ENCODE measurements at places on chromosomes 13 and 19.

DNA sequence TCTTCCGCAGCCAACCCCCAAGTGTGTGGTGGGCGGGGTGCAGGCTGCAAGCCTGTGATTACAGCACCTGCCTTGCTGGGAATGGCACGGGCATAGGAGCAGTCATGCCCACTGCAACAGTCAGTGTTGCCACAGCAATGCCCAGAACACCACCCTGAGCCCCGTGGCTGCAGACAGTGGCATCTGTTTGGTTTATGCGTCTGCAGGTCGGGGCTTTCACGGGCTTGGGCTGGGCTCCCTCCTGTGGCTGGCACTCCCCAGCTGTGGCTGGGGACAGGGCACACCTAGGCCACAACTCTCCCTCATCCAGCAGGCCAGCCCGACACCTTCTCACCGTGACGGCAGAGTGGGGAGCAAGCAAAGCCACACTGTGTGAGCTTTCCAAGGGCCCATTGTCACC lies 115.3 kb upstream of the C1QTNF9B start:
- DNase-seq: no peak

DNA sequence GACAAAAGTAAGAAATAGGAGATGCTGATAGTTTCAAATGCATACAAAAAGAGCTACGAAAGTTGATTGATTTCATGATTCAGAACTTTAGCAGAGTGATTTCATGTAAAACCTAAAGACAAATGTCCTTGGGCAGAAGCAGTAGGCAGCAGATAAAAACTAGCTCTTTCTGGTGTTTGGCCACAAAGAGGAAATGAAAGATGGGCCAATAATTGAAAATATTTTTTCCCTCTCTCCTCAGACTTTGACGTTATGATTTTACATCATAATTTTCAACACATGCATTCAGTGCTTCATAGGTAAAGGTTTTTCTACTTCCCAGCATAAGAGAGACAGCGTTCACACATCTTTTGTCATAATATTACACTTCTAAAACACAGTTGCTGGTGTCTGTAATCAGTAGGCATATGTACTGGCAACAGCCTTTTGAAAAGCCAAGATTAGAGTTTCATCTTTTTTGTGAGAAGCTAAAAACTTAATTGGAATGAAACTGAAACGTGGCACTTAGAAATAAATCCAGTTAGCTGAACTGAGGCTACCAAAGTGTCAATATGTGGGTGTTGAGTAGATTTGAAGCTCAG lies 9.3 kb downstream of the SCEL start:
- no peak for DNase-seq

GRCh38 chr13:106156468-106156867 lies 379.0 kb downstream of the EFNB2 start:
- DNase-seq: peak; percentile 78

DNA sequence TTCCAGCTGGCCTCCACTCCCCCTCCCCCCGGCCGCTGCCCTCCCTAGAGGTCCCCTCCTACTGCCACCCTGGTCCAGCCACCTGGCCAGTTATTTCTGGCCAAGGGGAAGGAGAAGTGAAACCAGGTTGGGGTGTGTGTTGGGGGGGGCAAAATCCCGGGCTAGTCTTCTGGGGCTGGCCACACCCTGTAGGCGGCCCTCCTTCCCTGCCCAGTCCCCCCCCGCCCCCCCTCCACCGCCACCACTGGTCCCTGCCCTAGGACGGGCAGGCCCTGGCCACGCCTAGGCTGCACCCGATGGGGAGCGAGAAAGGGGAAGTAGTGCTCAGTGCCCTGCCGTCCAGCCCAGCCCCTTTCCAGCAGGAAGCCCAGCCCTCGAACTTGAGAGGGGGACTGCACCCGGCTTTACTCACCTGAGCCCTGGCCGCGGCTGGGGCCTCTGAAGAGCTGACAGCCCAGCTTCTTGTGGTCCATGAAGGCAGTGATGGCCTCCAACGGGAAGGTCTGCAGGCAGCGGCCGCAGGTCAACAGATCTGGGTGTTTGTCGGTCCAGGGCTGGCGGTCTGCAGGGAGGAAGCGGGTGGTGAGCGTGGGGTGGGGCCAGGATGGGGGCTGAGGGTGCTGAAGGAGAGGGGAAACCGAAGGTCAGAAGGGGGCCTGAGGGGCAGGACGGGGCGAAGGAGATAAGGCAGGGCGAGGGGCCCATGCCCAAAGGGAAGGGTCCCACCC lies 813 bp downstream of the ZNF296 start:
- peak; percentile 54 for DNase-seq

DNA sequence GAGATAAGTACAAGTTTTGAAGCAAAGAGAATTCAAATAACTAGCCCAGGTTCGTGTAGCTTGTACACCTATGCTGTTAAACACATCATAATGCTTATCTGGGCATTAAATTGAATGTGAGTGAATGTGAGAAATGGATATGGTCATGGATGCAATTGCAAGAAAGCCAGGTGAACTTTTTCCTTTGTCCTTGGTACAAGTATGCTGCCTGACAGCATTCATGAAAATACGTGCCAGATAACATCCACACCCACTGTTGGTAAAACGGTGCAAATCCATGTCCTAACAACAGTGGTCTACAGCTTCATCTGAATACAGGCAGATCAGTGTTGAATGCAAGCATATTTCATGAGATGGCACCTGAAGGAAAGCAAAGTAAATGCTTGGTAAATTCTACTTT lies 122.2 kb downstream of the STOML3 start:
- DNase-seq: no peak

DNA sequence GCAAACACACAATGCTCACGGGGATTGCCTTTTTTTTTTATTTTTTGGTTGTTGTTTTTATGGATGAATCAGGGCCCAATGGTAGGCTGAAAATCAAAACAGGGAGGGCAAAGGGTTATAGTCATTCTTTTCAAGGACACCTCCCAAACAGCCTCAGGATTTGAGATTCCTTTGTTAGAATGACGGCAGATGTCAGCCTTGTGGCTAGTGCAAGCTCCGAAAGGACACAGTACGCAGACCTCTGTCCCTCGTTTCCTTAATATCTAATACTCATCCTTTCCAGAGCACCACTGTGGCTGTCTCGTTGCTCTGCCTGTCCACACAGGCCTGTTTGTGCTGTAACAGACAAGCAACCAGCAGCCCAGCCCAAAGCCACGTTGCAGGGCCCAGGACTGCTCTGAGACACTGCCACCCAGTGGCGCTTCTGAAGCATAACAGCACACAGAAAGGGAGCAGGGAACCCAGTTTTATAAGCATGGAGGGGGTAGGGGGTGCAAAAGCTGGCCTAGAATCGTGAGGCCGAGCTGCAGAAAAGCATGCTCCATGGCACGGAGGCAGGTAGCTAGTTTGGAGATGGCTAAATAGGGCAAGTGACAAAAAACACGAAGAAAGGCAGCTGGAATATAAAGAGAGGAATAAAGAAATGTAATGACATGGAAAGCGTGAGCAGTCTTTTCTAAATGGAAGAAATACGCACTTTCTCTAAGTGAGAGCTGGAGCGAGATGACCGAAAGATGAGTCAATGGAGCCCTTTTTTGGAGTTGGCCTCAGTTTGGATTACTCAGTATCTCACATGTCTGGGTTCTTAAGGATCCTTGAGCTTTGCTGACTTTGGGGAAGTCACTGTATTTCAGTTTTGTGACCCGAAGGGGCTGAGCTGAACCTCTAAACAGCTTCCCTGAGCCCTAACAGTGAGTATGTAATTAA lies 40.7 kb upstream of the MEDAG start:
- peak; percentile 78 for DNase-seq

DNA sequence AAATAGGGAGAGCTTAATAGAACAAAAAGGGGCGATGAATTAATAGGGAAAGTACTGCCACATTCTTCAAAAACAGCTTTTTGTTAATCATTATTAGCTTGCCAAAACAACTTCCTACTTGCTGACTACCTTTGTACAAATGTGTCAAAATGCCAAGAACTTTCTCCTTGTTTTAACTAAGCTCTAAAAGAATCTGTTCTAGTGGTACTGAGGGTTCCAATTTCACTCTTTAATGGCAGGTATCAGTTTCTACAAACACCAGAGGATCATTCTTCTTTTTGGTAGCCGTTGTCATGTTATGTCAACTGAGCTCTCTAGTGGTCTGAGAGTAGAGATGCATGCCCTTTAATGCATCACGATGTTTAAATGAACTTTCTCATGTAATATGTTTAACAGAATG lies 29.4 kb upstream of the FBXL3 start:
- no peak for DNase-seq

DNA sequence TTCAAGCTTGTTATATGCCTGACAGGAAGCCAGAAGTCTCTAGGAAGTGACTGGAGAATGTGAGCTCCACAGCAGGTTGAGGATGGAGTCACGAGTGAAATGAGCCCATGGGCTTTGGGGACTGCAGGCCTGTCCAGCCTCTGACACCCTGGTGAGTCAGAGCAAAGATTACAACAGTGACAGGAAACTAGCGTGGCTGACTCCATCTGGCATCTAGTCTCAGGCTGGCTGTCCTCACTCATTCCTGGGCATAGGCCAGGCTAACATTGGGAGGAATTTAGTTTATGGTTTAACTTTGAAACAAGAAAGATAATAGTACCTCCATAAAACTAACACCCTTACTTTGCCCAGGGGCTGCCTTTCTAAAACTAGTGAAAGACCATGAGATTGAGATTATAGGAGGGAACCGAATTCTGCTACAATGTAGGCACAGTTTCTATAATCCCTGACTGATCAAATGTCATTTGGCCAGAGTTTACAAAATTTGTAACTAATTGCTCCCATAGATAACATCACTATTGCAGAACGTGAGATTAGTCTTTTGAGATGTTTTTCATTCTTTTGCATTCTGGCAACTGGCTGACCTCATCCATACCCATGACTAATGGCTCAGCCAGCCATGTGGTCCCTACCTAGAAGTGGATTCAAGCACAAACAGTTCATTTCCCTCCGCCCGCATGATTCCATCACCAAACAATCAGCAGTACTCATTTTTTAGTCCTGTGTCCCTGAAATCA lies 28.4 kb downstream of the PSG1 start:
- peak; percentile 18 for DNase-seq

GRCh38 chr13:46682015-46682414 lies 114.9 kb downstream of the ESD start:
- DNase-seq: no peak

DNA sequence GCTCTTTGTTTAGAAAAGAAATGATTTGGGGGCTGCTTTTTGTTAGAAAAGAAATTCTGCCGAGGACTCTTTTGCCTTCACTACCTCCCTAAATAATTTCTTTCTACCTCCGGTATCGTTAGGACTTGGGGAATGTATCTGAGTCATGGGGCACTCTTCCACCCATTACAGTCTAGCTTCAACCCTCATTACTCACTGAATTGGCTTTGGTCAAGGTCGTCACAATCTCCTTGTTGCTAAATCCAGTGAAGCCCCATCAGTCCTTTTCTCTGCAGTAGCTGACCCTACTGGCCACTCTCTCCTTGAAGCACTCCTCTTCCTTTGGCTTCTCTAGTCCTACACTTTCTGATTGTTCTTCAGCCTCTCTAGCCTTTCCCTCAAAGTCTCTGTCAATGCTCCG lies 34.0 kb downstream of the WDR87 start:
- no peak for DNase-seq

DNA sequence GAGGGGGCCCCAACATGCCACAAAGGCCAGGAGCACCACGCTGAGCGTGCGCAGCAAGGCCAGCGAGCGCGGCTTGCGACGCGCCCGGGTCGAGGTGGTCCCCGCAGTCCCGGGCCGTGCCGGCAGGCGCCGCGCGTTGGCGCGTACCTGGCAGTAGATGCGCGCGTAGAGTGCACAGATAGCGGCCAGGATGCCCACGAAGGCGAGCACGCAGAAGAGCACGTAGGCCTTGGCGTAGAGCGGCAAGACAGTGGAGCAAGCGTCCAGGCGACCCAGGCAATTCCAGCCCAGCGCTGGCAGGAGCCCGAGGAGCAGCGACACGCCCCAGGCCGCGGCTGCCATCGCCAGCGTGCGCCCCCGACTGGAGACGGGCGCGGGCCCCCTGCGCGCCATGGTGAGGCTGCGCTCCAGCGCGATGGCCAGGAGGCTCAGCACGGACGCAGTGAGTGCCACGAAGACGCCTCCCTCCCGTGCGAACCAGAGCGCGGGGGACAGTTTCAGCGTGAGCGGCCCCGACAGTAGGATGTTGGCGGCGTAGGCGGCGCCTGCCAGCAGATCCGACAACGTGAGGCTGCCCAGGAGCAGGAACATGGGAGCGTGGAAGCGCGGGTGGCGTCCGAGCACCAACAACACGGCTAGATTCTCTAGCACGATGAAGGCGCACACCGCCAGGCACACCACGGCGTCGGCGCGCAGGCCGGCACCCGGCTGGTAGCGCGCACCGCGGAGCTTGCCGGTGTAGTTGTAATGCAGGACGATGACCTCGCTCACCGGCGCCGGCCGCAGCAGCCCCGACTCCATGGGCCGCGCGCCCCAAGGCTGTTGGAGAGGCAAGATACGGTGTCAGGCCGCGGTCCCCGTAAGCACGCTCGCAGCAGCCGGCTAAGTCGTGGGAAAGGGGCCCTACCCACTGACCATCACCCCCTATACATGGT lies 2.8 kb downstream of the S1PR5 start:
- DNase-seq: no peak

- DNase-seq: no peak
Observed at GRCh38 chr13:75418997-75419396, 63.0 kb downstream of the TBC1D4 start.

DNA sequence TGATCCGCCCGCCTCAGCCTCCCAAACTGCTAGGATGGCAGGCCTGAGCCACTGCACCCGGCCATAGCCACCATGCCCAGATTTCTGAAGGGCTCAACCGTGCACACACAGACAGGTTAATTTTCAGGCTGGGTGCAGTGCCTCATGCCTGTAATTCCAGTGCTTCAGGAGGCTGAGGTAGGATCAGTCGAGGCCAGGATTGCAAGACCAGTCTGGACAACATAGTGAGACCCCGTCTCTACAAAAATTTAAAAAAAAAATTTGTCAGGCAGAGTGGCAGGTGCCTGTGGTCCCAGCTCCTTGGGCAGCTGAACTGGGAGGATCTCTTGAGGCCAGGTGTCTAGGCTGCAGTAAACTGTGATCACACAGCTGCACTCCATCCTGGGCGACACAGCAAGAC lies 7.6 kb downstream of the TIMM13 start:
- DNase-seq: no peak

DNA sequence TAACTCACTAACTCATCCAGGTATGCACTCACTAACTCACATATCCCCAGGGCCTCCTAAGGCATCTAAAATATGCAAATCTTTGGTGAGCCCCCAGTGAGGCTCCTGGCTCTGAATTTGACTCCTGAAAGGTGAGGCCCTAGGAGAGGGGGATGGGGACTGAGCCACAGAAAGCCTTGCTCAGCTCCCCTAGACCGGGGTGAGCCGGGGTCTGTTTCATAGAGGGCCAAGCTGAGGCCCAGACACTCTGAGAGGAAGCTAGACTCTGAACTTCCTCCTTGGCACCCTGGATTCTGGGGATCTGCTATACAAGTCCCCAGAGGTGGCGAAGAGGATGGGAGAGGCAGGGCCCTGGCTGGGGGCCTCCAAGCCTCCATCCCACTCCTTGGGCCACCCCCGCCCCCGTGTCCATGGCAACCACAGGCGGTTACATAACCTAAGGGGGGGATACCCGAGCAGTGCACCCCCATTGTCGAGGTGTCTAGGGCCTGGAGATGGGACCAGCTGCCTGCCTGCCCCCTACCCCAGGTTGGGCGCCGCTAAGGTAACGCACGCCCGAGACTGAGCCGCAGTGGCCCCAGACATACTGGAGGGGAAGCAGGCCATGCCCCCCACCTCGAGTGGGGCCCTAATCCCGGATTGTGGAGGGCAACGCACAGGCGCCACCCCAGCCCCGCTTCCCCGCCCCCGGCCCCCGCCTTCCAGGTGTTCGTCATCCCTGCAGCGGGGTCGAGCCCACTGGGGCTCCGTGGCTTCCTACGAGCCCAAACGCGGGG lies 646 bp downstream of the ABHD8 start:
- no peak for DNase-seq
